Colonic mucosa (tissue), 4 donors: ENCODE measurements at places on chromosomes 7 and 10.

- DNase-seq = peak; percentile 40
Observed at GRCh38 chr7:98240961-98241673, 10.9 kb downstream of the TECPR1 start.

DNA sequence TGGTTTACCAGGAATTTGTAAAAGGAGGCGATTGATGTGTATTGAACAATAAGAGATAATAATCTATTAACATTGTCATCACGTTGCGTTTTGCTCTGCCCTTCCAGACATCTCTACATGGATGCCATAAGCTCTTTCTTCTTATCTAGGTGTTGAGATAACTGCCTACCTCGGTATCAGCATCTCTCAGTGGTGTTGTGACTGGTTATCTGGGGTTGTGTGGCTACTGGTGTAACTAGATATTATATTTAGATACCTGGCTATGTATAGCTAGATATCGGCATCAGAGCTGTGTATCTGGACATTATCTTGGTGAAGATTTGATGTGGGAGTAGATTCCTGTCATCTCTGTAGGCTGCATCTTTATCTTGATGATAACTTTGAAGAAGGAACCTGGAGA is 17.2 kb downstream of the GATA3 start:
- DNase-seq = no peak

DNA sequence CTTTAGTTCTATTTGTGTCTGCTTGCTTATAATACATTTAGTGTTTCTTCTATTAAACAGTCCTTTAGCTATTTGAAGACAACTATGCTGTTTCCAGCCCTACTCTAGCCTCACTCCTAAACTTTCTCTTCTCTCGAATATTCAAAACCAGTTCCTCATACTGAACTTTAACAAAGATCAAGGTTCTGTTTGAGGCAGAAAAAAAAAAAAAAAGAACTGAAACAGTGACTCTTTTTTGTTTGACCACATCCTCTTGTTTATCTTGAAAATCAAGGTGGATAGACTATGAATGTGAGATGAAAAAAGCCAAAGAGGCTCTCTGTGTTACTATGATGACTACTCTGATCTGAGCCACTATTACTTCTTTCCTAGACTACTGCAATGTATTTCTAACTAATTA is 154.3 kb downstream of the ZNF365 start:
- DNase-seq = no peak

GRCh38 chr10:128599030-128599429 is 472.8 kb upstream of the MKI67 start:
- DNase-seq = no peak

DNA sequence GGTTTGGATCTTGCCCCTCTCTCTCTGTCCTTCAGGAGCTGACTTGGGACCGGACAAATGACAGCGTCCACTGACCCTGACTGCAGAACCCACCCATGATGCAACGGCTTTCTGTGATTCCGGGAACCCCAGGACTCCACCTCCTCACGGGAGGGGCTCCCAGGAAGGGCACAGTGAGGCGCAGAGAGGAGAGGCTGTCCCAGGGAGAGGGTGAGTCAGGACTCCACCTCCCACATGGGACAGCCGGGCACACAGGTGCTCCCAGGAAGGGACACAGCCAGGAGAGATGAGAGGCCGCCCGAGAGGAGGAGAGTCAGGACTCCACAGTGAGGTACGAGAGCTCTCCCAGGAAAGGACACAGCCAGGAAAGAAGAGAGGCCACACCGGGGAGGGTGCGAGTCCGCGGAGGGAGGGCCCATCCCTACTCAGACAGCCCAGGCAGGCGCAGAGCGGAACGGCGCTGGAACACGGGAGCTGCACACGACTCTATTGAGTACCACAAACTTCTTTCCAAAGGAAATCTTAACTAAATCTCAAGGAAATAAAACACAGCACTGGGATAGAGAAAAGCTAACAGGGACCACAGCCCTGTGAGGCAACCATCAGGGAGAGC is 162.5 kb downstream of the MAD1L1 start:
- DNase-seq = no peak

- no peak for DNase-seq
Observed at GRCh38 chr7:38453168-38453567, 178.0 kb downstream of the AMPH start.

GRCh38 chr10:79342811-79343561 is 4.3 kb upstream of the PPIF start:
- peak; percentile 51 for DNase-seq

DNA sequence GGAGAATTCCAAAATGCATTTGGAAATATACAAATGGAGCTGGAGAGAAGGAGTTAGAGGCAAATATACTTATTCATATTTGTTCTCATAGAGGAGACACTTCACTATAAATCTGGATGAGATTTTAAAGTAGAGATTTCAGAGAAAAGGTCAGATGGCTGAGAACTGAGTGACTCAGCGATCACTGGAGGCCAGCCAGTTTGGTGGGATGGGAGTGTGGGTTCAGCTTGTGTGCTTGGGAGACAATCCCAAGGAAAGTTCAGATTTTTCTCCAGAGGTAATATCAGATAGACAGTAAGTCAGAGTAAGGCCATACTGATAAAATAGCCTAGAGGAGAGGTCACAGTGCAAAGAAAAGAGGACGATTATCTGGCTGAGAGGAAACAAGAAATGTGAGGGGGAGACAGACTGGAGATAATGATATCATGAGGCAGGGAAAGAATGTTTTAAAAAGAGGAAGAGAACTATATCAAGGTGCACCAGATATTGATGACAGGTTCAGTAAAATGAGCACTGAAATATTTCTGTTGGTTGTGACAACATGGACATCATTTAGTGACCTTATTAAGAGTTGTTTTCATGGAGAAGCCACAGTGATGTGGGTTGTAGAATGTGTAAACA is 67.0 kb downstream of the MDFIC start:
- no peak for DNase-seq

- no peak for DNase-seq
Observed at GRCh38 chr10:85643171-85643844, 723.3 kb downstream of the GRID1 start.

- DNase-seq = peak; percentile 77
Observed at GRCh38 chr7:516606-517456, 2.8 kb downstream of the PDGFA start.

DNA sequence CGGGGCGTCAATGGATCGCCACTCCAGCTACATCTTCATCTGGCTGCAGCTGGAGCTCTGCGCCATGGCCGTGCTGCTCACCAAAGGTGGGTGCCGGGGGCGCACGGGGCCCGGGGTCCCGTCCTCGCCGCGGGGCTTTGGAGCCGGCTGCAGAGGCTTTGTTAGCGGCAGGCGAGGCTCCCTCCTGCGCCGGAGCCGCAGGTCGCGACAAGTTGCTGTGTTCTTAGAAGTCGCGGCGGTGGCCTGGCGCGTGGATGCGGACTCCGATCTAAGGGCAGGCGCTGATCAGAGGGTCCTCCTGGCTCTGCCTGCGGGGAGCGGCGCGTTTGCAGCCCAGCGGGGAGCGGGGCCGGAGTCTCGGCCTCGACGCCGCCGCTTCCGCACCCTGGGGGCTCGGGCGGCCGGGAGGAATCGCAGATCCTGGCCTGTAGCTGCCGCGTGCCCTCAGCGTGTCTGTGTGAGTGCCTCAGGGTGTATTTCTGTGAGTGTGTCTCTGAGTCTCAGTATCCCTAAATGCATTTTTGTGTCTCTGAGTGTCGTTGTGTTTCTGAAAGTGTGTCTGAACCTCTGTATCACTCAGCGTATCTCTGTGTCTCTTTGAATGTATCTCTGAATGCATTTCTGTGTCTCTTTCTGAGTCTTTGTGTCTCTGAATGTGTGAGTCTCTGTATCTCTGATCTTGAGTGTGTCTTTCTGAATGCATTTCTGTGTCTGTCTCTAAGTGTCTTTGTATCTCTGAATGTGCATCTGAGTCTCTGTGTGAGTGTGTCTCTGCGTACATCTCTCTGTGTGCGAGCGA is 766 bp downstream of the BAMBI start:
- DNase-seq = peak; percentile 29

GRCh38 chr7:134724606-134725005 is 54.8 kb upstream of the CALD1 start:
- no peak for DNase-seq

- no peak for DNase-seq
Observed at GRCh38 chr10:4315551-4315950, 510.5 kb upstream of the AKR1E2 start.

GRCh38 chr10:129029851-129030602 is 437.0 kb upstream of the MGMT start:
- no peak for DNase-seq

GRCh38 chr7:44808914-44809393 is 12.5 kb downstream of the PPIA start:
- no peak for DNase-seq

DNA sequence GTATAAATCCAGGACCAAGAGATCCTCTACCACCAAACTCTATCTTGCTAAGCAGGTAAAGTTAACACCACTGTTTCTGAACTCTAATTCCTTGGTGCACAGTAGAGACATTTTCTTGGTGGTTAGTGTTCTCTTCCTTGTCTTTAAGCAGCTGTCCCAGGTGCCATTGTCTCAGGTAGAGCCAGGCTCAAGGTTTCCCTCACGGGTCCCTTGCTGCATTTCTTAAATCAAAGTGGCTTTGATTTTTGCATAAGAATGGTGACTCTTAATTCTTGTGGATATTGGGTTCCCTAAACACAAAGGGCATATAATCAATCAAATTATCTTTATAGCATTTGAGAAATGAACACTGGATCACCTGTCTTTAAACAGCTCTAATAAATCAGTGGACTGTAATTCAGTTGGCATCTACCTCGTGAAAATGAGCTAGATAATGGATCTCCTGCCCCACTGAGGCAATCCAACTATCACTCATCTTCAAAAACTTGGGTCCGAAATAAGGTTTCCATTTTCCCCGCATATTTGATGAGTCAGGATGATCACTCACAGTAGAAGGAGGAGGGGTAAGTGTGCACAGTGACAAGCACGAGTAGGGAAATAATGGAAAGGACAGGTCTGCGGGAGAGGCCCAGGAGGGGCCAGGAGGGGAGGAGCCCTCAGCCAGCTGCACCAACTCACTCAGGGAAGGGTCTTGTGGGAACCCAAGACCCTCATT is 2.4 kb downstream of the ABCC2 start:
- no peak for DNase-seq

DNA sequence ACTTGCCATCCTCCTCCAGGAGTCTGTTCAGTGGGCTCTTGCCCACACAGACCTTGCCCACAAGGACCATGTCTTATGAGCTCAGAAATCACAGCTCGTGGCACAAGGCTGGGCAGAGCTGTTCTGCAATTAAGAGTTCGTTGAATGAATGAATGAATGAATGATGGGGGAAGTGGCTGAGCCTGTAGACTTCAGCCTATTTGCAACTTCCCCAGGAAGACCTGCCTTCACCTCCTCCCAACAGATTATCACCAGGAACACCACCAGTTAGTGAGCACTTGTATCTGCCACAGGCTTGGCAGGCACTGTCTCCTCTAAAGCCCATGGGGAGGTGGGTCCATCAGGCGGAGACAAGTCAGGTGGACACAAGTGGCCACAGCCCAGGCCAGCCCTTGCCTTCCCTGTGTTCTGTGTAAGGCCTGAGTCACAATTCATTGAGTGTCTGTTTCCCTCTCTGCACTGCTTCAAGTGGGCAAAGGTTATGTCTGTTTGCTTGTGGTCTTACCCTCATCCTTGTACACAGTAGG is 1.8 kb upstream of the FGF8 start:
- DNase-seq = no peak

DNA sequence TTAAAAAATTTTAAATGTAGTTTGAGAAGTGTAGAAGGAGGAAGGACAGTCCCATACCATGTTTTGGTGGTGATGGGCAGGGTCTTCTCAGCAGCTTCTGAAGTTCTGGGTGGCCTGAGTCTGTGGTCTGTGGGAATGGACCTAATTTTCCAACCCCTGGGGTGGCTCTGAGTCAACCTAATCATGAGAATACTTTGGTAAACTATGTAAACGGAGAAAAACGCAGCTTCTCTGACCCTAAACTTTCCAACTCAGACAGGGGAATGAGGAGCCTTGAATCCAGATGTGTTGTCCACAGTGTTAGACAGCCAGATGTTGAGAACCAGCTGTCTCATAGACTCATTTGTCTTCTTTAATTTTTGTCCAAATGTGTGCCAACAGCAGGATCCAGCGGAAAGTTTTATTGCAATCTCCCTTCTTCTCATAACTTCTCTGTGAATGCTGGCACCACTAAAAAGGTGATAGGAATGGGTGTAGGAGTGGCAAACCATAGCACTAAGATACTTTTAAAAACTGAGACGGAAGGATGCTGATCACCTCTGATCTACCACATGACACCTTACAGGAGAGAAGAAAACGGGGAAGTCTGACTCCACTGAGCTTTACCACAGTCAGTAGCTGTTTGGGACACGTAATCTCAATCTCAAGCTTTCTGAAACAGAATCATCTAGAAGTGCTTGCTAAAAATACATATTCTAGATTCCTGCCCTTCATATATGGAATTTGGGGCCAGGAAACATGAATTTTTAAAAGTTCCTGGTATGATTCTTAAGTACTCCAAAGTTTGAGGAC is 90.5 kb upstream of the PHYHIPL start:
- no peak for DNase-seq

DNA sequence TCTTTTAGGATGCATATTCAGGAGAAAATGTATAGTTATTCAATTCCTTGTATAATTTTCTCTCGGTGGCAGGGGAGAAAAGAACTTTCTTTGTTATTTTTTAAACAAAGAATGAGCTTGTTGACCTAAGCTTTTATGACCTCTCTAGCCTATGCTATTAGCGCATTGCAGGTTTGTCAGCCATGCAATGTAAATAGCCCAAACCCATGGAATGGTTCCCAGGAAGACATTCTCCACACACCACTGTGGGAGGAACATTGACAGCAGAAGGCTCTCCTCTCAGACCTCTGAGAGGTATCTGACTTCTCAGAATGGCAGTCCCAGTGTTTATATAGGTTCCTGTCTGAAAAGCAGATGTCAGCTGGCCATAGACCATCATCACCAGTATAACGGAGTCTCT is 19.6 kb upstream of the AGBL3 start:
- no peak for DNase-seq

- no peak for DNase-seq
Observed at GRCh38 chr10:55897490-55897921, 463.6 kb downstream of the ZWINT start.

DNA sequence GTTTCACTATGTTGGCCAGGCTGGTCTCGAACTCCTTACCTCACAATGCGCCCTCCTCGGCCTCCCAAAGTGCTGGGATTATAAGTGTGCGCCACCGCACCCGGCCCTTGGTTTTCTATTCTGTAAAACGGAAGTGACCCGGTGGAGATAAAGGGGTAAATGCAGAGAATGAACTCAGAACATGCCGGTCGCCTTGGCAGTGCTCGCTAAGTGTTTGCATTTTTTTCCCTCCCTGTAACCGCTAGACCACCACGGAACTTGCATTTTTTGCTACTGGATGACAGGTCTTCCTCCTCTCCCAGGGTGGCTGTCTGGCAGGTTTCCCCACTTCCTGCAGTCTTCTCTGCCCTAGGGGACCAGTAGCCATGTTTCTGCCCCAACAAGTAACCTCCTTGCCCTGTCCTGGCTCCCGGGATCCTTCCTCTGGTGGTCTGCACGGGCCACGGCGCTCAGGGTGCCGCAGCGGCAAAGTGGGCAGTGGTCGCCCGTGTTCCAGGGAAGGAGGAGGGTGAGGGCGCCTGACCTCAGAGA is 18.8 kb upstream of the GNA12 start:
- DNase-seq = no peak

- DNase-seq = no peak
Observed at GRCh38 chr7:151832138-151832537, 44.8 kb downstream of the PRKAG2 start.

GRCh38 chr7:14691034-14691433 is 211.5 kb downstream of the DGKB start:
- no peak for DNase-seq
